ENCODE measurements at places on chromosomes 1 and 21. TPM values are rescaled to one million over a fixed set of nuclear protein-coding genes. Genes with fewer than 3 reads are reported as not detected.

HTR6 gene
- total RNA-seq, result 0.15 TPM

HLX gene
- 4.2 TPM for total RNA-seq

C1orf116 gene
- 6.5 TPM for total RNA-seq

DDOST gene
- total RNA-seq, result 208 TPM

AVPR1B gene
- total RNA-seq, result not detected

OR2G6 gene
- total RNA-seq, result not detected

SLC22A15 gene
- 0.94 TPM for total RNA-seq

SPRR2E gene
- total RNA-seq, result not detected

KIF2C gene
- 39.3 TPM for total RNA-seq

MTHFR gene
- 4.5 TPM for total RNA-seq

RHD gene
- not detected for total RNA-seq

CELSR2 gene
- total RNA-seq, result 5.5 TPM

IKBKE gene
- 6.0 TPM for total RNA-seq

ANGPTL1 gene
- not detected for total RNA-seq

MMP23B gene
- total RNA-seq, result 1.2 TPM

PLPP3 gene
- 30.4 TPM for total RNA-seq

KCNQ4 gene
- 0.20 TPM for total RNA-seq

SPATA17 gene
- total RNA-seq, result 2.1 TPM

PTPN14 gene
- total RNA-seq, result 13.6 TPM

NPL gene
- 0.41 TPM for total RNA-seq

ZNF593OS gene
- not detected for total RNA-seq

ZSCAN20 gene
- total RNA-seq, result 1.6 TPM

PLA2G5 gene
- total RNA-seq, result not detected

PLA2G2C gene
- not detected for total RNA-seq

EEIG2 gene
- total RNA-seq, result 4.3 TPM

PADI2 gene
- 1.1 TPM for total RNA-seq

RORC gene
- 0.05 TPM for total RNA-seq

TNFSF18 gene
- not detected for total RNA-seq

PRDX6 gene
- 321 TPM for total RNA-seq

PROK1 gene
- total RNA-seq, result not detected

GJA9 gene
- total RNA-seq, result not detected

ARMH1 gene
- total RNA-seq, result 0.38 TPM

MROH7 gene
- total RNA-seq, result not detected

GPR25 gene
- not detected for total RNA-seq

ARTN gene
- total RNA-seq, result 0.41 TPM

Data from A549 treated with Mapracorat at 1 μM for 4 hours (cell line).